Stimulated activated CD8-positive, alpha-beta memory T cell treated with anti-CD3 and anti-CD28 coated beads, Interleukin-2, amount 100 ng/mL, for 1 hour (primary cell): ENCODE measurements at places on chromosomes 2 and 18.

DNA sequence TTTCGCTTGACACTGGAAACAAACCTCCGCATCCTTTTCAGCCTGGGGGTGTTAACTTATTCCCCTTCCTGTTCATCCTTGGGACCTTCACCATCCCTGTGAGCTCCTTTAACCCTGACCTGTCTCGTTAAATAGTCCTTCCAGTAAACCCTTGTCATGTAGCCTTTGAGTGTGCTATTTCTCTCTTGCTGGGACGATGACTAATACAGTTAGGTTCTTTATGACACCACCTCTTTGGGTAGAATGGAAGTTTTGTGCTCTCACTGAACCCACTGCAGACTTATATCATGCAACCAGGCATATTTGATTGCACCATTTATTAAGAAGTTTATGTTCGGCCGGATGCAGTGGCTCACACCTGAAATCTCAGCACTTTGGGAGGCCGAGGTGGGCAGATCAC is 40.5 kb upstream of the GAREM1 start:
- no peak for DNase-seq

DNA sequence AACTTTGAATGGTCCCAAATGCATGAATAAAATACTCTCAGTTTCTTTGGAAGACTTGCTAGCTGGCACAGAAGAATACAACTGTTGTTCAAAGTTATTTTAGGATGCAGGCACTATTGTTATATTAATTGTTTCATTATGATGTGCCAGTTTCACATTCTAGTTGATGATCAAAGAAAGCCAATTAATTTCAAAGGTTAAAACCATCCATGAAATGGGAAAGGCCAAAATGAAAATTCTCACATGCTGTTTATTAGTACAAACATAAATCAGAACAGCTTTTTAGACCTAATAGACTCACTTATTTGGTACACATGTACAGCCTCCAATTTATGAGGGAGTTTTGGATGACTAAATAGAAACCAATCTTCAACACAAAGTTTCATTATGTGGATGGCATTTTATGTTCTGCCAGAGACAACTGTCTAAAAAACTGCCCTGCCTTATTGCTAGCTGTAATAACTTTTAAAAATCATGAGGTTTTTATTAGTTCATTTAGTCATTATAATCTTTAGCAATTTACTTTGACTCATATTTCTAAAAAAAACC is 42.2 kb downstream of the RFTN2 start:
- no peak for DNase-seq

DNA sequence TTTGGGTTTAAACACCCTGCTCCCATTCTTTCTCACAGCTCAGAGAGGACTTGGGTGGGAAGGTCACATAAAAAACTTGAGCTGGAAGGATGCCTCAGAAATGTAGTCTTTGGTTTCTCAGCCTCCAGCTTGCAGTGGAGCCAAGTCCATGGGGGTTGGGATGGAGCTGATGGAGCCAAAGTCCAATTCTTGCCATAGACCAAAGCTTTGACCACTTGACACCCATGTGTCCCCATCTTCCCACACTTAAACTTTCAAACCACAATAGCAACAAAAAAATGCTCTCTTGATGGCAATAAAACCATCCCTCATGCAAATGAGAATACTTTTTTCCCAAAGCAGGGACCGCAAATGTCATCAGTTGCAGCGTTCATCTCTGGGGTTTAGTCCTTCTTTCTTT is 14.7 kb upstream of the DAW1 start:
- no peak for DNase-seq

DNA sequence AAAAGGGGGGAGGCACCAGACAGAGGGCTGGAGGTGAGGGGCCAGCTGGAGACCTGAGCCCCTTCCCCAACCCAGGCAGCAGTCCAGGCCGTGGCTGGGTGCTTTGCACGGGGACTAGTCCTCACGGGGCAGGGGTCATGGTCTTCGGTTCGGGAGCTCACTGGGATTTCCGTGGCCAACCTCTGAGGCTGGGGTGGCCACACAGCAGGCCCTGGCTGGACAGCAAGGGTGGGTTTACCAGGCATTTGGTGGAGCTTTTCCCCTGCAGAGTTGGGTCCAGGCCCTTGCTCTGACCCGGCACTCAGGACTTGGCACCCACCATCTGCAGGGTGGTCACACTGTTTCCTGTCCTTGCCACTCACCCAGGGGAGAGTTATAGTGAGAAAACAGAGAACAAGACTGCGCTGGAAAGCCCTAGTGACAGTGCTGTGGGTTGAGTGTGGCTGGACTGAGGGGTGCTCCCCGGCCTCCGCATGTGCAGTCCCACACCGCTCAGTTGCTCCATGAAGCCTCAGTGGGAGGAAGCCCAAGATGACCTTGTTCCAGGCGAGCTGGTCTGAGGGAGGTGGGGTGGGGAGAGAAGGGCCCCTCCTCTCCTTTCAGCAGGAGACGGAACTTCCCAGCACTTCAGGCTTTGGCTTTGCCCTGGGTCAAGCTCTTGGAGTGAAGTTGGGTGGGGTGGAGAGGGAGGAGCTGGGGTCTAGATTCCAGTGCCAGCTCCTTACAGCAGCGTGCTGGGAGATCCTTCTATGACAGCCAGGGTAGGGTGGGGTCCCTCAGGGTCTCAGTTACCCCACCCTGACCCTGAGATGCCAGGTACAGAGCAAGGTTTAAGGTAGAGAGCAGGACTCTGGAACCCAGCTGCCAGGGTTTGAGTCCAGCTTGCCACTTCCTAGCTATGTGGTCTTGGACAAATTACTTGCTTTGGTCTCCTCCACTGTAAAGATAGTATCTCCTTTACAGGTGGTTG is 219.8 kb downstream of the DYSF start:
- DNase-seq: no peak

DNA sequence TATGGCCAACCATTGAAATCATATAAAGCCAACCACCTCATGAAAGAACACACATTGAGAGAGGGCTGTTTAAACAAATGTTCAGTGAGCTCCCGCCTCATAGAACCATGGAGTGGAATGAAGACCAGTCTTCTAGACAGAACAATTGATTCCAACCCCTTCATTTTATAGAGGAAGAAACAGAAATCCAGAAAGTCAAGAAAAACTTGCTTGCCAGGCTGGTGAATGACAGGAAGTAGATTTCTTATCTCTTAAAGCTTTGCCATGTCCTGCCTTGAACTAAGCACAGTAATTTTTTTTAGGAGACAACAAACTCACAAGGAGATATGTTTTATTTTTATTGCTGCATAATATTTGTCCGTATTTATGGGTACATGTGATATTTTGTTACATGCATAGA is 16.5 kb upstream of the NRP2 start:
- no peak for DNase-seq

DNA sequence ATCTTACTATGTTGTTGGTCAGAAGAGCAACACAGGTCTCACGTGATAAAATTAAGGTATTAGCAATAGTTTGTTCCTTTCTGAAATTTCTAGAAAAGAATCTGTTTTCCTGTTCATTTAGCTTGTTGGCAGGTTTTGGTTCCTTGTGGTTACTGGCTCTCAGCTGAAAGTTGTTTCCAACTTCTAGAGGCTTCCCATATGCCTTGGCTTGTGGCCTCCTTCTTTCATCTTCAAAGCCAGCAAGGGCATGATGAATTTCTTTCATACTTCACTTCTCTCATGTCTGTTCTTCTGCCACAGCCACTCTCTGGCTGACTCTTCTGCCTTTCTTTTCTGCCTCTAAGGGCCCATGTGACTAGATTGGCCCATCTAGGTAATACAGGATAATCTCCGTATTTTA is 193.7 kb downstream of the TRIB2 start:
- no peak for DNase-seq

GRCh38 chr2:215372968-215373649 is 61.2 kb downstream of the ATIC start:
- no peak for DNase-seq

DNA sequence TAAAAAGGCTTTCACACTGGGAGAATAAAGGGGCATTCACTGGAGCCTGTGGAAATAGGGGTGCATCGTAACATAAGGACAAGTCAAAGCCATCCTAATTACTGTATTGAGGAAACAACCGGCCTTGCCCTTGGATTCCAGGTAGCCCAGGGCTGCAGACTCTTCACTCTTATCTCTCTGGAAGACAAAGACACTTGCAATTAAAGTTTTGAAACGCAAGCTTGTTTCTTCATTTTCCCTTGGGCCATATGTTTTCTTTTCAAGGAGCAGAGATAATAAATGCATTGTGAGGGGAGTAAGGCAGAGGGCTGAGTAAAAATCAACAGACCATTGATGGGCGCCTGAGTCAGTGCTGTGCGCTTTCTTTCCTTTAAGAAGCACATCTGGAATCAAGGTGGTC is 11.5 kb downstream of the TNFRSF11A start:
- no peak for DNase-seq

DNA sequence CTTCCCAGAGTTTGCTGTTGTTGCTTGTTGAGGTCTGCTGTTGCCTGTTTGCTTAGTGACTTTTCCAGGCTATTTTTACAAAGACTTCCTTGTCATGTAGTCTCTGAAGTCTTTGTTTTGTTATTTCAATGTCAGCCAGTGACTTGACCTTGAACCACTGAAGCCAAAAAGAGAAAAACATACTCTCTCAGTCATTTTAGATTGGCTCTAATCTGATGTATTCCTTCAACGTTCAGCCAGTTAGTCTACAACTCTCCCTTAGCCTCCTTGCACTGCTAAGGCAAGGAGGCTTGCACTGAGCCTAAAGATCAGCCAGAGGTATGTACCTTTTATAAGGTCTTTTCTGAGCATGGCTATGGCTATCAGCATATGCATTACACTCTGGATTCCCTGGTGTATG is 27.9 kb downstream of the KIAA1328 start:
- no peak for DNase-seq

DNA sequence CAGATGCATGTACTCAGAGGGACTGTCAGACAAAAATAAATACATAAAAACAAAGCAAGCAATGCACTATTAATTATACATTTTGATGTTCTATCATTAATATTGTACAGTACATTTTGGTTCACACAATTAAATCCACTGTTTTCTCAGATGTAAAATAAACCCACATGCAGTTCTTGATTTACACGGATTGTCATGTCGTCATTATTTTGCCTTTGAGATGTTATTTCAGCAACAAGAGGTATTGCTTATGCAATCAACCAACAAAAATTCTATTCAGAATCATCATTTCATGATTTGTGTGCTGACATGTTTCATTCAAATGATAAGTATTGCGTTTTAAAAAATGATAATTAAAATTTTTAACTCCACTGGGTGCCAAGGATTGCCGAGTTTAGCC is 79.2 kb downstream of the TSHZ1 start:
- DNase-seq: no peak

- DNase-seq: no peak
These were observed 40.6 kb upstream of the ACYP2 start for GRCh38 chr2:54074606-54075341.

- DNase-seq: no peak
These were observed 109.2 kb upstream of the OTX1 start for GRCh38 chr2:62941413-62941812.

DNA sequence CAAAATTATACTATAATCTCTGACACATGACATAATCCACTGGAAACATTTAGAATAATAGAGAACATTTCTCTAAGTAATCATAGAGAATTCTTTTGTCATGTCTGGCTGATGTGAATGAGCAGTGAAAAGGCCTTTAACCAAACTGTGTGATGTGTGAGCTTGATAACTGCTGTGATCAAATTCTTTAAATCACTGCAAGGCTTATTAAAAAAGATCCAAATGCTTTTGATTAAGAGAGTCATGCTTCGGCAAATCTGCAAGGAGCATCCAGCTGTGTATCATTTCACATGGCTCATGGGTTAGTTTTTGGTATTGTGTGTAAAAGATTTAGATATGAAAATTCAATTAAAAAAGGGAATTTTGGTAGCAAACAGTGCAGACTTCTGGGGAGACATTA is 58.6 kb upstream of the TFPI start:
- no peak for DNase-seq

- no peak for DNase-seq
These were observed 76.8 kb downstream of the SOWAHC start for GRCh38 chr2:109690822-109691541.

DNA sequence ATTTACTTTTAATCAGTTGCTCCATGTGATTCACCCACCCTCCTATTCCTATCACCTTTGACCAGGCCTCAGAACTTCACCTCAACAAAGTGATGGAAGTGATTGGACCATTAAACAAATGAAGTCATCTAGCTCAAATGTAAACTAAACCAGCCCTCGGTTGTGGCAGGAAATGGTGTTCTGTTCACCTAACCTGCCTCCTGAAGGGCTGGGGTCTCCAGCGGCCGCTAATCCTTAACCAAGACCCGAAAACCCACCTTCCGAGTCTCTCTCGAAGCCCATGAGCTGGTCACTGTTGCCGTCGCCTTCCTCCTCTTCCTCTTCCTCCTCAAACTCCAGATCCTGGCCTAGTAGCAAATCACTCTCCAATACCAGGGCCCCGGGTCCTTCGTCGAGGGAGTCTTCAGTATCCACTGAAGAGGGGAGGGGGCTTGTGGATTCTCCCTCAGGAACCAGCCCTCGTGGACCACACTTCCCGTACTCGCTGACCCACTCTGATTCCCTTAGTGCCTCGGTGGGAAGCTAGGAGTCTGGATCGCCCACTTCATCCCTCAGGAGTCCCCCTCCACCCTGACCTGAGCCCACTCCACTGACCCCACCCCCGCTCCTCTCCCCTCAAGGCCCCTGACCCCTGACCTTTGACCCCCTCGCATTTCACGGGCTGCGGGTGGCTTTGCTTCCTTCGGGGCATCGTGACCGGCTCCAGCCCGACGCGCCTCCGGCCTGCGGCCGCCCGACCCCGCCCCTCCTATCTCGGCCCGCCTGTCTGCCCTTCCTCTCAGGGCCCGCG is 503 bp downstream of the ZNF513 start:
- DNase-seq: no peak
